Hindlimb muscle (tissue), 1 donor: ENCODE measurements at places on chromosomes 5 and 9. TPM values are rescaled to one million over a fixed set of nuclear protein-coding genes. Genes with fewer than 3 reads are reported as not detected.
A peak's percentile ranks its signal among the peaks of the same experiment; 100 is the strongest.

GRCh38 chr5:16713386-16713928 is 96.7 kb upstream of the RETREG1 start:
- peak; percentile 63 for DNase-seq

GRCh38 chr9:77731008-77731698 is 83.0 kb upstream of the GNA14 start:
- DNase-seq, result no peak

DNA sequence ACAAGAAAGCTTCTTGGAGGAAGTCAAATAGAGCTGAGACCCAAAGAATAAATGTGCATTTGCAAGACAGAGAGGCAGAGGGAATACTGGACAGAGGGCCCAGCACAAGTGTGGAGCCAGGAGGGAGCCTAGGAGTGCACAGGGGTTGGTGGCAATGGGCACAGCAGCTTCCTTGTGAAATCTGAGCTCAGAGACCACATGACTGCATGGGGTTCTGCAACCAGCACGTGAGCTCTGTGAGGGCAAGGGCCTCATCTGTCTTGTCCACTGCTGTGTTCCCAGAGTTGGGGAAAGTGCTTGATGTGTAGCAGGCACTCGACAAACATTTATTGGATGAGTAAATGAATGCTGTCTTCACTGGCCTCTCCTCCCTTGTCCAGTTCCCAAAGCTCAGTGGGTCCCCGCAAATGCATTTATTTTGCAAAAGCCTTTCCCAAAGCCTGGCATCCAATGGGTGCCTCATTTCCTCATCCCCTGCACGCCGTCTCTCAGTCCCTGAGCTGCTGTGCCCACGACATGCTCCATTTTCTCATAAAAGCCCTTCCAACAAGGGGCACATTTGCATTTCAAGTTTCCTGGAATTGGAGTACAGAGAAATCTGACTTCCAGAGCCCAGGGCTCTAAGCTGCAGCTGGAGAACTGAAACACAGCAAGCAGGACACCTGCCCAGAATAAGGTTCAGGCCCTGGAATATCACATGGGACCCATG is 58.5 kb downstream of the KCNIP1 start:
- no peak for DNase-seq

DNA sequence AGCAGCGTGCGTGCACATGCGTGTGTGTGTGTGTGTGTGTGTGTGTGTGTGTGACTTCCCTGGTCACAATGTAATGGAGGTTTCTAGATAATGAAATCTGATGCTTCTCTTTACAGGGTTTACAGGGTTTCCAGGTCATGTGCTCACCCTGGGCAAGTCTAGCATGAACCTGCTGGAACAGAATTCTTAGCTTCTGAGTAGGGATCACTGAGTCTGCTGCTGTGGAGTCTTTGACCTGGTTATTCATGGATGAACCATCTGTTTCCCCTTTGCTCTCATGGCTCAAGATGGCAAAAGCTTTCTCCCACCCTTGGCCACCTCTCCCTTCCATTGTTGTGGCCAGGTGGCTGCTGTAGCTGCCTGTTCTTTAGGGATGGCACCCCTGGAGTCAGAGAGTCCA is 111.6 kb upstream of the SHB start:
- DNase-seq, result no peak

GRCh38 chr9:948497-948896 is 28.0 kb upstream of the DMRT3 start:
- DNase-seq, result no peak

- DNase-seq, result no peak
These were observed 24.0 kb downstream of the ADAMTS16 start for GRCh38 chr5:5164163-5164562.

The FBP2 gene
- 86.4 TPM for polyA plus RNA-seq

- DNase-seq, result no peak
These were observed 29.0 kb upstream of the MYORG start for GRCh38 chr9:34405719-34406118.

The ACSL6 gene
- polyA plus RNA-seq, result 0.34 TPM

DNA sequence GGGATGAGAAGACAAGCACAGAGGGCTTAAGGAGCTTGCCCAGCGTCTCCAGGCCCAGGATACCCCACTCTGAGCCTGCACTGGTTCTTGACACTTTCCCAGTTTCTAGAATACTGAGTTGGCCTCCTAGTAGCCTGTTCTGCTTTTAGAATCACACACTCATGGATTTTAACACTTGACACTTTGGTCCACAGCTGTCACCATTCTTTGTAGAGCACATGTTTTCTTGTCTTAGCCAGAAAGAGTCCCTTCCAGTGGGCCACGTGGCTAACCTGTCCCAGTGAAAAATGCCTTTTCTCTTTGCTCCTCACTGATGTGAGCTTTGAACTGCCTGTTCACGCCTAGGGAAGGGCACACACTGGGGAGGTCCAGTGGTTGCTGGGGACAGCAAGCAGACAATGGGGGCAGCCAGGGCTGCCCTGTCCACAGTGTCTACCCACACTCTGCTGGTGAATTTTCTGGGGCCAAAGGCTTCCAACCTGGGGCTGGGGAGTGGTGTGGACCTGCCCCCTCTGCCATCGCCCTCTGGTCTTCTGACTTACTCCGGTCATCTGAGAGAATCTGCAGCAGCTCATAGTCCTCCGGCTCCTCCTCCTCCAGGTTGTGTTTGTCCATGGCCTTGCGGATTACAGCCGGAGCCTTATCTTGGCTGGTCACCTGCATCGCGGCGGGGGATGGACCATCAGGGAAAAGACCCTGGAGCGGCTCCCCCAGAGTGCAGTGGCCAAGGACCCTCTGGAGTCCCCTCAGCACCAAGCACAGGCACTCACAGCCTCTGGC is 21.1 kb downstream of the RALGDS start:
- no peak for DNase-seq

The SLC46A2 gene
- polyA plus RNA-seq, result 0.18 TPM

GRCh38 chr9:86202338-86202882 is 57.0 kb downstream of the C9orf153 start:
- DNase-seq, result peak; percentile 8

DNA sequence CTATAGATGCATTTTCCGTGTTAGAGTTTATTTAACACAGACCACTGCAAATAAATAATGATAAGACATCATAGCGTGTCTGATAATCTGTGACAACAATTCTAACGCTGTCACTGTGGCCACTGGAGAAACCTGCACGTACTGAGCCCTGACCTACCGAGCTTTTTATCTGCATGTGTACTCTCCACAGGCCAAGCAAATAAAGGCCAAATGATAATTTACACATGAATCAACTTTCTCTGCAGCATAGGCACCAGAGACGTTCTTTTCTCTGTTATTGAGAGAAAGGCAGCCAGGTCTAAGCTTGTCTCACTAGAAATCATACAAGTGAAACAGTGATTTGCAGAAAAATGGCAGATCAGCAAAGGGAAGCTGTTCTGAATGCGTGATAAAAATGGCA is 75.8 kb downstream of the POU5F2 start:
- DNase-seq, result no peak
